ENCODE measurements at places on chromosomes 5 and 9.
A peak's percentile ranks its signal among the peaks of the same experiment; 100 is the strongest.

DNA sequence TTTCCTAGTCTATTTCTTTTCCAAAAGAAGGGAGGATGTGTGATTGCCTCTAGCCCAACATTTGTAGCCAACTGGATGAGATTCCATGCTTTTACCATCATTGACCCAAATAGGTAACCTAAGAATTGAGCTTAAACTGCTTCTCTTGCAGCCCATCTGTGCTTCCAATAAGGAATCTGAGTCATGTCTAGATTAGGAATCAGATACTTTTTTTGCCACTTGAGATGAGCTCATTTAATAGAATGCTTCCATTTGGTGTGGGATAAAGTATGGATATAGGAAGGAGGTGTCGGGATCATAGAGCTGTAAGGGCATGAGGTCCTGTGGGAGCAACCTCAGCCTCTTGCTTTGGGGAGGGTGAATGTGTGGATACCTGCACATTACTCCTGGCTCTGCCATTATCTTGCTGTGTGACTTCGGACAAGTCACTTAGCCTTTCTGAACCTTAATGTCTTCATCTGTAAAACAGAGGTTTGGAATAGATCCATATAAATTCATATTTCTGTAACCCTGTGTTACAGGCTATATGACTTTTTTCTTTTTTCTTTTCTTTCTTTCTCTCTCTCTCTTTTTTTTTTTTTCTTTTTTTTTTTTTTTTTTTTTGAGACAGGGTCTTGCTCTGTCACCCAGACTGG is 56.2 kb downstream of the MAP1B start:
- DNase-seq = no peak

- DNase-seq = no peak
Measured at GRCh38 chr5:14201325-14202045, 58.3 kb downstream of the TRIO start.

GRCh38 chr5:64836786-64837185 is 68.1 kb downstream of the CWC27 start:
- no peak for DNase-seq

GRCh38 chr5:106020894-106021293 is 1649.8 kb downstream of the EFNA5 start:
- no peak for DNase-seq

DNA sequence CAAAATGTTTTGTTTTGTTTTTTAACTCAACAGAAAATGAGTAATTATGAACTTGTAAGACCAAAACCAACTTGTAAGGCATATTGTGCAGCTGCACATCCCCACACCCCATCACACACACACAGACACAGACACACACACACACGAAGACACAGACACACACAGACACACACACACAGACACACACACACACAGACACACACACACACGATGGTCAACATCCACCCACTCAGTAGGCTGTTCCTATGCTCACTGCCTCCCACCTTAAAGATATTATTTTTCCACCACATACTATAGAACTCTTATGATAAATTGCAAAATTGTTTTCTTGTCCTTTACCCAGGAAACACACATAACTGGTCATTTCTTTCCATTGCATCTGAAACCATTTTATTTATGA is 6.2 kb downstream of the SHC3 start:
- no peak for DNase-seq

DNA sequence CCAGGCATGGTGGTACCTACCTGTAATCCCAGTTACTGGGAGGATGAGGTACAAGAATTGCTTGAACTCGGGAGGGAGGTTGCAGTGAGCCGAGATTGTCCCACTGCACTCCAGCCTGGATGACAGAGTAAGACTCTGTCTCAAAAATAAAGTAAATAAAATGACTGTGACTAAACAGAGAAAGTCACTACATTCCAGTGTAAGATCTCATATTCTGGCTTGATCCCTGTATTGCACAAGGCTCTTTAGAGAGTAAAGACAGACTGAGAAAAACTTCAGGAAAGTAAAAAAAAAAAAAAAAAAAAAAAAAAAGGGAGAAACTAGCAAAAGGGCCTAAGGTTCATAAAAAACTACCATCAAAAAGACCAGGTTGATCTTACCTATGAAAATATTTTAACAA is 106.6 kb upstream of the PJA2 start:
- peak; percentile 12 for DNase-seq

DNA sequence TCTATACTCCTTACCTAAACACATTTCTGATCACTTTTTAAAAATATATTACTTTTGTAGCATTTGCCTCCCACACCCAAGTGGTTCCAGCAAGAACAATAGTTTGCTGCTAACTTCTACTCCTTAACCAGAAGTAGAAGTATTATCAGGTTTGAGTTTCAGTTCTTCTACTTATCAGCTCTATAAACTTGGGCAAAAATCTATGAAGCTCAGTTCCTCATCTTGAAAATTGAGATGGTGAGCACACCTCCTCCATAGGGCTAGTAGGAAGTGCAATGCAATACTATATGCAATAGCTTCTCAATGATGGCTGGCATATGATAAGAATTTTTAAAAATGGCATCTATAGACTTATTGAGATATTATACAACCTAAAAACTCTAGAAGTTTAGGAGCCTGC is 283.7 kb downstream of the TLR4 start:
- no peak for DNase-seq

DNA sequence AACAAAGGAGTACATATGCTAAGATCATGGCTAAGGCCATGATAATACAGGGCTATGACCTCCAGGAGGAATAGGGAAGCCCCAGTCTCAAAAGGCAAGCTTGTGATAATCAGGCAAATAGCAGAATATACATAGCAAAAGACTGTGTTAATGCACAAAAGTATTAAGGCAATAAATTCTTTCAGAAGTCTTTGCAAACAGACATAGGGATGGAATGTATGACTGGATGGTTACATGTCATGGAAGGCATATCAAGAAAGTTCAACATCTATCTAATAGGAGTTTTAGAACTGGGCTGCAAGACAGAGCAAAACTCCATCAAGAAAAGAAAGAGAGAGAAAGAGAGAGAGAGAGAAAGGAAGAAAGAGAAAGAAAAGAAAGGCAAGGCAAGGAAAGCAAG is 264.5 kb upstream of the CDH6 start:
- no peak for DNase-seq

DNA sequence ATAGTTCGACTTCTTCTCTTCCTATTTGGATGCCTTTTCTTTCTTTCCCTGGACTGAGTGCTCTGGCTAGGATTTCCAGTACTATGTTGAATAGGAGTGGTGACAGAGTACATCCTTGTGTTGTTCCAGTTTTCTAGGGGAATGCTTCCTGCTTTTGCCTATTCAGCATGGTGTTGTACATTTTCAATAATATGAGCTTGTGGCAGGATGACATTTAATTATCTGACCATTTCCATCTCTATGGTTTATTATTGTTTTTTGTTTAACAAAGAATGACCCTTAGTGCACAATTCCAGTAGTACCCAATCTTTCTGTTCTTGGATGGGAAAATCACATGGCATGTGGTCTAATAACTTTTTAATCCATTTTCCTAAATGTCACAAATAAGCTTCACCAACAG is 135.6 kb upstream of the SLC12A2 start:
- DNase-seq = peak; percentile 90

- no peak for DNase-seq
Measured at GRCh38 chr9:90801241-90801972, at the start of gene SYK. Gene SYK (plus strand): TSS chr9:90801819. CDS start chr9:90843899, 42,080 bp downstream.

- DNase-seq = no peak
Measured at GRCh38 chr5:59171131-59171530, 588.3 kb downstream of the RAB3C start.

DNA sequence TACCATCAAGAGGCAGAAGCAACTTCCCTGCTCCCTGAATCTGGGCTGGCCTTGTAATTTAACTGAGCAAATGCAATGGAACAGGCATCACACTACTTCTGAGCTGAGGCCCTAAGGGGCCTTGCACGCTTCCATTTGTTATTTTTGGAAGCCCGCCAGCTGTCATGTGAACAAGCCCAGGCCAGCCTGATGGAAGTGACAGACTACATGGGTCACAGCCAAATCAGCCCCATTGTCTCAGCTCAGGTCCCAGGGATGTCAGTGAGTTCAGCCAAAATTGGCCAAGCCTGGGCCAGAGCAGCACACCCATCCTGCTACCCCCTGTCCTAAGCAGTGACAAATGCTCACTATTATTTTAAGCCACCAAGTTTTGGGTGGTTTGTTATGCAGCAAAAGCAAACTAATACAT is 72.8 kb downstream of the PRRT1B start:
- DNase-seq = peak; percentile 73

DNA sequence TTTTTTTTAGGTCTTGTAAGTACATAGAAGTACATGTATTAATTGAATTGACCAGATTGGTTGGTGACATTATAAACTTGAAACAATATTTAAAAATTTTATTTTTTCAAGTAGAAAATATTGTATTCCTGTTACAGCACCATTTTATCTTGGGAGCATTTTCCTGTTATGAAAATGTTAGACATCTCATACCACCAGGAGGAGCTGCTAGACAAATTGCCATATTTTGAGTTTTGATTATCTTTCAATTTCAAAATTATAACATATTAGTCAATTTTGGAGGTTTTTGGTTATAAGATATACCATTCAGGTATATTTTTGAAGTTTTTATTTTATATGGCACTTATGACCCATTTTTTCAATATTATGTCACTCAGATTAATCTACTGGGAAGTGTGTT is 84.4 kb downstream of the CNTLN start:
- DNase-seq = peak; percentile 8

GRCh38 chr5:68839019-68839552 is 254.7 kb upstream of the SLC30A5 start:
- peak; percentile 48 for DNase-seq

DNA sequence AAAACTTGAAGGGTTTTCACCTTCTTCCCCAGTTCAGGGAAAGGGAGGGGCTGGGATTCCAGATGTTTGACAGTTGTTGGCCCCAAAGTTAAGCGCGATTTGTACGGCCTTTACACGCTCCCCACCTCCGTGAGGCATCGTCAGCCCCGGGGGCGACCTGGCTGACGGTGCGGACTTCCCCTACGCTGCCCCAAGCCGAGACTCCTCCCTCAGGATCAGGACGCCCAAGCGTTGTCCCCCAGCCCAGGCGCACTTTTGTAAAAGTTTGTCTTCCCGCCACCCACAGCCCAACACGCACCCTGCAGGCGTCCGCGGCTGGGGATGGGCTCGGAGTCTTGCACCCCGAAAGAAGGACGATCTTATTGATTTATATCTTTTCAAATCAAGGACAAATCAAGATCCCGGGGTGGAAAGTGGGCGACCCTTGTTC is 713 bp downstream of the MOB3B start:
- DNase-seq = peak; percentile 77

GRCh38 chr5:44299394-44299793 is 89.8 kb downstream of the FGF10 start:
- DNase-seq = no peak

GRCh38 chr9:98442114-98442513 is 186.7 kb upstream of the TBC1D2 start:
- DNase-seq = no peak

DNA sequence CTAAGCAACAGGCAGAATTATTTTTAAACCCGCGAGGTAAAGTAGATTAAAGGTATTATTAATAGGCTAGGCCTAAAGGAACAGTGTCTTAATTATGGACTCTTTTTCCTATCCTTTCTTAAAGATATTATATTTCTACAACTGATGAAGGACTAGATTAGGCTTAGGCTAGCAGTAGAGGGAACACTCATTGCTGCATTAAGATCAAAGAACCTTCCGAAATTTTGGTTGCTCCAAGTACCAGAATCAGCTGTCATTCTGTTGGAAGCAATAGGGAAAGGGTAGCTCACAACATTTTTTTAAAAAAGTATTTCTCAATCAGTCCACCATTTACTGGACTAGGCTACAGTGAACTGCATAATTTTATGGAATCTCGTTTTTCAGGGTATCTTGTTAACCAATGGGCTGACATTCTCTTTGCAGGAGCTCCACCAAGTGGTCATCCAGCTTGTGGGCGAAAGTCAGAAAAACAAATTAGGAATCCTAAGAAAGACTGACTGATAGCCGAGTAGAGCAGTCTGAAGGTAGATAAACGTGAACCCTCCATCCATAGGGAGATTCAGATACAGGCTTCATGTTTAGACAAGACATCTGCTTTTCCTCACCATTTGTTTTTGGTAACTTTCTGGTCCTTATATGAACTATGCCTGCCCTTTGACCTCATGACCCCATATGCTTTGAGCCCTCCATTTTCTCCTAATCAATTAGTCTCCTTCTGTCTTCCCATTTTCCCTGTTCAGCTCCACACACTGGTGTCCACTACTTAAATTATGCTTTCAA is 103.6 kb upstream of the CHD1 start:
- peak; percentile 89 for DNase-seq

- peak; percentile 35 for DNase-seq
Measured at GRCh38 chr9:33263131-33264002, 1.1 kb downstream of the BAG1 start.

DNA sequence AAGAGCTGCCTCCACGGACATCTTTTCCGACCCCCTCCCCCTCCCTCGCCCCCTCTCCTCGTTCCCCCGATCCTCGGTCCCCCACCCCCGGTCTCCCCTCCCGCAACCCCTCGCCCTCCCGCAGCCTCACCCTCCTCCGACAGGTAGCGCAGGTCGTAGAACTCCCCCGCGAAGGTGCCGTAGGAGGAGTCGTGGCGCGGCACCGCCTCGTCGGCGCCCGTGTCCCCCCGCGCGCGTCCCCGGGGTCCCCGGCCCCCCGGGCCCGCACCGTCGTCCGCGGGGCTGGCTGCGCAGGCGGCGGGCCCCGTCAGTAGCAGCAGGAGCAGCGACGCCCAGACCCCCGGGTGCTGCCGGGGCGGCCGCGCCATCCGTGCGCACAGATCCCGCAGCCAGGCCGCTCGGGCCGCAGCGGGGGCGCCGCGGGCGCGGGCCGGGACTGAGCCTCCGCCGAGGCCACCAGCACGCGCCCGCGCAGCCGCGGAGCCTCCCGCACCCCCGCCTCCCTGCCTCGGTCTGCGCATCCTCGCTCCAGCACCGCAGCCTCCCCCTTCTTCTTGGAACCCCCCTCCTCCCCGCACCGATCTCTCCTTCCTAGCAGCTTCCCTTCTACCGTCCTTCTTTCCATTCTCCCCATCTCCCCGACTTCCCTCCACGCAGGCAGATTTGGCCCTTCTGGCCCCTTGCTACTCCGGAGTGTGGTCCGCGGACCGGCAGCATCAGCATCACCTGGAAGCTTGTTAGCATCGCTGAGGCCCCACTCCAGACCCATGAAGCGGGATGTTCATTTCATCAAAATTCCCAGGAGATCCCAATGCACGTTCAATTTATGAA is at the start of gene FRRS1L:
TSS of gene FRRS1L (minus strand) at position 479 of the 831 bp plus-strand sequence. CDS start at position 368, 111 bp downstream.
- DNase-seq = peak; percentile 46

- no peak for DNase-seq
Measured at GRCh38 chr9:37995961-37996818, 72.8 kb downstream of the SHB start.

- DNase-seq = peak; percentile 64
Measured at GRCh38 chr5:139149477-139150199, 48.5 kb downstream of the SIL1 start.

DNA sequence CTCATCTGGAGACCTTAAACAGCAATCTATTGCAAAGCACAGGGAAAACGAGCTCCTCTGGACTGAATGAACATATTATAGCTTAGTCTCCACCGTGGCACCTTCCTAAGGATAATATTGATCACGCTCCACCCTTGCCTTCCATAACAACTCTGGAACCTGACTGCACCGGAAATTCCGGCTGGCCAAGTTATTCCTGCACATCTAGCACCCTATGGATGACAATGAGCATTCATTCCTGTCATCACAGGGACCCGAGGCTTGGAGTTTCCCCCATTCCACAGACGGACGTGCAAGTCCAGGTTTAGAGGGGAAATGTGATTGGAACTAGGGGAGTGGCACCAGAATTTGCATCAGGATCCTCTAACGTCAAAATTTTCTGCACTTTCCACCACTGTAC is 27.5 kb downstream of the STK10 start:
- no peak for DNase-seq

- no peak for DNase-seq
Measured at GRCh38 chr9:128097543-128098296, 29.7 kb downstream of the SLC25A25 start.

Measured in lung (tissue), 17 donors.